ENCODE measurements at places on chromosomes 3 and 15.

GRCh38 chr3:47473391-47473790 is 2.4 kb downstream of the SCAP start:
- no peak for DNase-seq

DNA sequence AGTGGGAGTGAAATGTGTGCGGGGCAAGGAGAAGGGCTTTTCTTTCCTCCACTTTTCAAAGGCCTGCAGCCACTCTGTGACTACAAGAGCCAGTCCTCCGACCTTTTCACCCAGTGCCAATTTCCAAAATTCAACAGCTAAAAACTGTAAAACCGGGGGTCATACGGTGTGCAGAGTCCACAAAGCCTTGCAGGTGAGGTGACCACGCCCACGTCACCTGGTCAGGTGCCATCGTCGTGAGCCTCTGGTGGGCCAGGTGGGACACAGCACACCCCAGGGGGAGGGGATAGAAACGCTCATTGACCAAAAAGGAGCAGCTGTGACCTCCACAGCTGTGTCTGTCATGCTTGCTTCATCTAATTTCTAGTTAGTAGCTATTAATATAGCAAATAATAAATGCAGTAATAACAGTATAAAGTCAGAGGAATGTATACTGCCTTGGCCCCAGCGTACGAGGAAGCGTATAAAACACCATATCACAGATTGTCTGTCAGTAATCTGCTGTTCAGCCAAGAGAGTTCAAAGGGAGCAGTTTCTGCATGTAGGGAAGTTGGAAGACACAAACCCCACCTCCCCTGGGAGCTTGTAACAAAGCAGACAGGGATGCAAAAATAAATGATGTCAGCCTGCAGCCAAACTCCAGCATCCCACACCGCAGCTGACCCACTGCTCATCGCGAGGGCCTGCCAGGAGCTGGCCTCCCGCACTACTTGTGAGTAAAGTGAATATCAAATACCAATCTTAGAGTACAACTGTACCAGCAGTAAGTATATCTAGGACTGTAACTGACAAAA is 86.7 kb downstream of the VGLL4 start:
- no peak for DNase-seq

DNA sequence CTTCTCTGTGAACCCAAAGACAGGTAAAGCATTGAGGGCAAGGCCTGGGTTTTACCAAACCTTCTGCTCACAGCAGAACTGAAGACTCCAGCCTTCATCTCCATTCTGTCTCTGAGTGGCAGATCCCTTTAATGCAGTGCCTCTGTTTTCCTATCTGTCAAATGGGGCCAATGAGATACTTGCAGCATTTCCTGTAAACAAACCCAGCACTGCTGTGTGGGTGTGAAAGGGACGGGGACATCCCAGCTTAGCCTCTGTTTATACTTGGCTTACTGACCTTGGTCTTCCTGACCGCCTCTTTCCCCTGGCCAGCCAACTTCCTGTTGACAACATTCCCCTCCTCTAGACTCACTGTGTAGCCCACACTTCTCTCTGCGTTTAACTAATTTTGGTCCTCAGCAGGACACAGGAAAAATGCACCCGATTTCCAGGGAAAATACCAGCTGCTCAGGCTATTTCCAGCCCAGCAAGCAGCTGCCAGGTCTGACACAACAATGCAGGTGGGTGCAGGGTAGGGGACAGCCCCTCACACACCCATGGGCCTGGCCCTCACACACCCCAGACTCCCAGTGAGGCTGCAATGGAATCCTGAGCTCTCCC is 105.9 kb upstream of the HERC1 start:
- no peak for DNase-seq

DNA sequence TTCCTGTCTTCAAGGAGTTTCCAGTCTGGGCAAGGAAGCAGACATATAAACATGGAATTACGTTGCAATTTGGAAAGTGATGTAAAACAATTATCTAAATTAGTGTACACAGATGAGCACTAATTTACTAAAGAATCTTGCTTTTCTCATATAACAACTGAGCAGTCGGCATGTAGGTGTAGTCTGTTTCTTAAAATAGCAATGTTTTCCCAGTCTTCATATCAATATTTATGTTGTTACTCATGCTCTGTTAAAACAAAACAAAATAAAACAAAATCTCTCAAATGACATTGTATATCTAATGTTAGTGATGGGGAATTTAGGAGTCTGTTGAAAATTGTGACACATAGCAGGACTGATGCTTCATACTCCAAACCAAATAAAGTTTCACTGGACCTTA is 75.6 kb downstream of the SAMMSON start:
- DNase-seq = no peak

- DNase-seq = no peak
These were observed 113.6 kb downstream of the POLR2M start for GRCh38 chr15:57820119-57820518.

DNA sequence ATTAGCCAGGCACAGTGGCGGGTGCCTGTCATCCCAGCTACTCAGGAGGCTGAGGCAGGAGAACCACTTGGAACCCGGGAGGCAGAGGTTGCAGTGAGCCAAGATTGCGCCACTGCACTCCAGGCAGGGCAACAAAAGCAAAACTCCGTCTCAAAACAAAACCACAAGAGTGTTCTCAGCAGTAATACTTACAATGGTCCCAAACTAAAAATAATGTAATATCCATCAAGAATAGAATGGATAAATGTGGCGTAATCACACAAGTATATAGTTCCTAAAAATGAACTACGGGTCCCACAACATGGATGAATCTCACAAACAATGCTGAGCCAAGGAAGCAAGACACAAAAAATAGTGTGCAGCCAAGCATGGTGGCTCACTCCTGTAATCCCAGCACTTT is 39.2 kb downstream of the STAG1 start:
- DNase-seq = no peak

GRCh38 chr15:45320581-45321205 is 57.7 kb downstream of the GATM start:
- DNase-seq = no peak

- no peak for DNase-seq
These were observed 48.1 kb downstream of the COL8A1 start for GRCh38 chr3:99686469-99686868.

GRCh38 chr3:165549037-165549436 is 288.2 kb downstream of the BCHE start:
- DNase-seq = no peak

DNA sequence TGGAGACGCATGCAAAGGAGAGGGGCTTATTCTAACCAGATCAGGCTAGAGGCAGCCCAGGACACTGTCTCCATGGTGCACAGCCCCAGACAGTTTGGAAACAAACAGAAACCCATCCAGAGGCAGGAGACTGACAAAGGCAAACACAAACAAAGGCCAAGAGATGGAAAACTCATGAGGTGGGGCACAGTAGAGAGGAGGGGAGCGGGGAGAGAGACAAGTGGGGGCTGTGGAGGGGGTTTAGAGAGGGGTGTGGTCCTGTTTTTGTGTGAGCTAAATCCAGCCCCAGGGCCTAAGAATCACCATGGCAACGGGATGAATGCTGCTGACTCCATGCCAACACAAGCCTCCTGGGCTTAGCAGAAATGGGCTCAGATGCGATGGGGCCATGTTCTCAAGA is 32.3 kb downstream of the PARP16 start:
- DNase-seq = no peak

All from effector CD4-positive, alpha-beta T cell (primary cell).